ENCODE measurements at places on chromosomes 2 and 18.
A peak's percentile ranks its signal among the peaks of the same experiment; 100 is the strongest.

GRCh38 chr18:77065221-77065981 is 67.2 kb downstream of the MBP start:
- DNase-seq, result no peak

DNA sequence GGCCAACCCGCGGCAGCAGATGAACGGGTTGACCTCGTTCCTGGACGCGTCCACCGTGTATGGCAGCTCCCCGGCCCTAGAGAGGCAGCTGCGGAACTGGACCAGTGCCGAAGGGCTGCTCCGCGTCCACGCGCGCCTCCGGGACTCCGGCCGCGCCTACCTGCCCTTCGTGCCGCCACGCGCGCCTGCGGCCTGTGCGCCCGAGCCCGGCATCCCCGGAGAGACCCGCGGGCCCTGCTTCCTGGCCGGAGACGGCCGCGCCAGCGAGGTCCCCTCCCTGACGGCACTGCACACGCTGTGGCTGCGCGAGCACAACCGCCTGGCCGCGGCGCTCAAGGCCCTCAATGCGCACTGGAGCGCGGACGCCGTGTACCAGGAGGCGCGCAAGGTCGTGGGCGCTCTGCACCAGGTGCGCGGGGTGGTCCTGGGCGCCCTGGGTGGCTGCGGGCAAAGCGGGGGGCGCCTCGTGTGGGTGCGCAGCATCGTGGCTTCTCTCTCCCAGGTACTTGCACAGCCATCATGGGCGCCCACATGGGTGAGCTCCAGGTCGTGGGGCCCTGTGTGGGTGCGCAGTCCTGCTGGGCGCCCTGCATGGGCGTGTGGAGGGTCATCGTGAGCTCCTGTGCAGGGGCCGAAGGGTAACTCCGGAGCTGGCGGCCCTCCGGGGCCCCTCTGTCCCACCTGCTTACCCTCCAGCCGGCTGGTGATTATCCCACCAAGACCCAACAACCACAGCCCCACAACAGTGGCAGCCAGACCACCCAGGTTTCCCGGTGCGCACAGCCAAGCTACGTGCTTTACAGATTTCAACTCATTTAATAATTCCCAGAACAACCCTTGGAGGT is 64.2 kb downstream of the TPO start:
- no peak for DNase-seq

DNA sequence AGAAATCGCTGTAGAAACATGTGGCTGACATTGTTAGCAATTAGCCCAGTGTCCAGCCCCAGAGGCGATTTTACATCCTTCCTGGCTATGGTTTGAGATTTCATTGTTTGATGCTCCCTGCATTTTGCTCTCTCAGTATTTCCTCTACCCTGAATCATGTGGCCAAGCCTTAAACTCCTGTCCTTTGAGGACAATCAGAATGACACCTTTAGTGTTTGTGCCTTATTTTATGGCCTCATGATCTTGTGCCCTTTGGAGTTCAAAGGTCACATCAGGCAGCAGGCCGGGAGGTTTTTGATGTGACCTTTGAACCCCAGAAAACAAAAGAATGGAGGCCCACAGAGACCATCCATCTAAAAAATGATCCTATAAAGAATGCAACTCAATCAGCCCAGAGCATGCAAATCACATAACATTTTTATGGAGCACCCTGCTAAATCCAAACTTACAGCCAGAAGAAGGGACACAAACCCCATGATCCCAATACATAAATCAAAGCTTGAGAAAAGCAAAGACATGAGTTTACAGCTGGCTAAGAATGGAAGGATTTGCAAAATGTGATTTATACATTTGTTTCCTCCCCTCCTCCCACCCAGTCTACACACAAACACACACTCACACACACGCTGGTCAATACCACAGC is 52.5 kb downstream of the FECH start:
- DNase-seq, result no peak

- DNase-seq, result no peak
Observed at GRCh38 chr18:62693659-62694058, 21.7 kb upstream of the PHLPP1 start.

DNA sequence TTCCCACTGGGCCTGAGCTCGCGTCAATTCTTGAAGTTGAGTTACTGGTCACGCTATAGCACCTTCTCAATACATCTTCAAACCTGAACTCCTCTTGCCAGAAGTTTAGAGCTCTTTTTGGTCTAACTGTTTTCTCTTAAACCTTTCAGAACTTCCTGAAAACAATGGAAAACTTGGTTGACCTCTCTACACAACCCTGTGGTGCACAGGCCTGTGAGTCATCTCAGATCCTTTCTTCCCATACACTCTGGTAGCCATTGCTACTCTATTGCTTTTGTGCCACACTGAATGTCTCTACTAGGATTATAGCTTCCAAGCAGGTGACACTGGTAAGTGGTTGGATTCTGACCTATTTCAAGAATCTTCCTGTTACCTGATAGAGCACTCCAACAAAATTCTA is 321.5 kb upstream of the FSIP2 start:
- DNase-seq, result no peak

- DNase-seq, result no peak
Observed at GRCh38 chr2:39991298-39991697, 212.2 kb upstream of the THUMPD2 start.

DNA sequence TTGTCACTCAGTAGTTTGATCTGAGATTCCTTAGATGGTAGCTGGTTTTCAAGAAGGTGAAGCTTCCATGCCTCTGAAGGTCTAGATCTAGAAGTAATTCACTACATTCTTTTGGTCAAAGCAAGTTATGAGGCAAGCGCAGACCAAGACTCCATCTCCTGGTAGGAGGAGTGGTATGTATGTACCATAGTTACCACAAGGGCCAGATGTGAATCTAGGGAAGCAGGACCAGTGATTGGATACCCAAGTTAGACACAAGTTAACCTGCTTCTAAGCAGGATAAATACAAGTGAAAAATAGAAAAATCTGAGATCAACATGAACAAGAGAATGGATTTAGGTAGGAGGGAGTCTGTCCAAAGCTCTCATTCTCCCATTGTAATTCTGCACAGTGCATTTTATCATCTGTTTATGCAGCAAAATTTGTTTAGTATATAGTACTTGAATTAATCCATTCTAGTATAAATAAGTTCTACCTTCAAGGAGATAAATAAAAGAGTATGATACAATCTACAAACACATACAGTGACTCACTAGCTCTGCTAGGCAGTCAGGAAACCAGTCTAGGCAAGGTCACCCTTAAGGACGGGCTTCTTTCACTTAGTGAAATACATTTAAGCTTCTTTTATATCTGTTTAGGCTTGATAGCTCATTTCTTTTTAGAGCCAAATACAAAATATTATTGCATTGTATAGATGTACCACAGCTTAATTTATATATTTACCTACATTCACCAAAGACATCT is 14.2 kb upstream of the DOCK10 start:
- DNase-seq, result no peak

DNA sequence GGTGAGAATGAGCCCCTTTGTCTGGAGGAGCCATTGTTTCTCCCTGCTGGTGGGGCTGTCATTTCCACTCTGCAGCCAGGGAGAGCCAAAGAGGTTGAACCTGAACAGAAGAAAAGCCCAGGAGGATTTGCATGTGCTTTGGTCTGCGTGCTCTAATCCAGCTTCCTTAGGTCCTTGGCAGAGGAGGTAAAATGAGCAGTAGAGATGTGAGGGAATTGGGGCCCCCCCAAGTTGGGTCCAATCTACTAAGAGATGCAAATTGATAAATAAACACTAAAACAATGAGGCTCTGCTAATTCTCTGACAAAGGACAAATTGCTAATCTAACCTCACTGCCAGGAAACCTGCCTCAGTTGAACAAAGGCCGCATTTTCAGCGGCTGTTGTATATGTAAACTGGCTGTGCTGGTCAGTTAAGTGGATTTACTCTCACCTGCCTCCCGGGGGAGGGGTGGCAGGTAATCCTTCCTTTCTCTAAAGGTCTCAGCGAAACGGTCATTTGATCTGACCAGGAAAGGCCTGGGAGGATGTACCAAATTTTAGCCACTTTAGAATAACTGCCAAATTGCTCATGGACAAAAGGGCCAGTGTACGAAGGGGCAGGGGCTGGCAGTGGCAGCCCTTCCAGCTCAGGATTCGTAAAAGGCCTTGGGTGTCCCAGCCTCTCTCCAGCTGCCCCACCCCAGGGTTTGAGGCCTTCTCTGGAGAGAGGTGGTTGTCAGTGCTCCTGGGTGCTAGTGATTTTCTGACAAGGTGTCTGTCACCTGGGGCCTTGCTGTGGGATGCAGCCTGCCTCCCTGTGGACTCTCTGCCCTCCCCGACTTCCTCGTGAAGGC is 193.6 kb downstream of the MIB1 start:
- no peak for DNase-seq

DNA sequence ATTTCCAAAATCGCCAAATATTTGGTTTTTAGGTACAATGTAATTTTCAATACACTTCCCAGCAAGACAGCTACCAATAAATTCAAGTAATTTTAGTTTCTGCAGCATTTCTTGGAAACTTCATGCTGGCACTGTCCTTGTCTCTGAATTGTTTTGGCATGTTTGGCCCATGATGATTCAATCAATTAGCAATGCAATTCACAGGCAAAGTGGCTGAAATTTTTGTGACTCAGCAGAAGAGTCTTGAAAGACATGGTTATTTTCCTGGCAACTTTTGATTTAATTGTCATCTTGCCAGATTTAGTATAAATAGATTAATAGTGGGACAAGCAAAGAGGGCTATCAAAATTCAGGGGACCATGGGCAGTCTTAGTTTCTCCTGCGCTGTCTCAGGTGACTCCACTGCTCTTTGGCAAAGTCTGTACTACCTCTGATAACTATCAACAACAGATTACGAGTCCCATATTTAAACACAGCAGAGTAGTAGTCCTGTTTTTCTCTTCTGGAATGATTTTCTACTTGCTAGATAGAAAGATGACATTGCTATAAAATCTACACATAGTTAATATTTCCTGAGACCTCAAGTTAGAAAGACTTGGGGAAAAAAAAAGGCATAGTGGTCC is 88.9 kb upstream of the CYP26B1 start:
- no peak for DNase-seq

- DNase-seq, result no peak
Observed at GRCh38 chr2:102520801-102521200, 47.8 kb downstream of the SLC9A4 start.

DNA sequence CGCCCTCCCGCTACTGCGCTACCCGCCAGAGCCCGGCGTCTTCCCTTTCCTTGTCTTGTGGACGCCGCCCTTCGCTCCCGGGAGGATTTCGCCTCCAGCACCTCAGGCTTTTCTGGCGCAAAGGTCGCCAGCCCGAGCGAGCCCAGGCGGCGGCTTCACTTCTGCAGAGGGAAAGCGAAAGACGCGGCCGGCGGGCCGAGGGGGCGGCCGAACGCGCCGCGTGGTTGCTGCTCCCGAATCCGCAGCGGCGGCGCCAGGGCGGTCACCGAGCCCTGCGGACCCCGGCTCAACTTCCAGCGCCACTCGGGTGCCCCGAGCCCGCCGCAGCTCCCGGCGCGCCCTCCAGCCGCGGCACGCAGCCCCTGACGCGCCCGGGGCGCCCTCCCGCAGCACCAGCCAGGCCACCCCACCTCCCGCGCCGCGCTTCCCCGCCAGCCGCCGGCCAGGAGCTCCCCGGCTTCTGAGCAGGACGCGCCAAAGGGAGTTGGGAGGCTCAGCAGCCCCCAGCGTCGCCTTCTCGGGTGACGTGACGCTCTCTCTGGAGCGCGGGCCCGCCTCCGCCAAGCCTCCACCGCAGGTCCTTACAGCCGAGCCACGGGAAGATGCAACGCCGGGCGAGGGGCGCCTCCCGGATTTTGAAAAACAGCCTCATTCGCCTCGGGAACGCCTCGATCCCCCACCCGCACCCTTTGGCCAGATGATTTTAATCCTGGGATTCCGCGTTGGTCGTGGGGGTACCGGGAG is 84.9 kb upstream of the EPB41L3 start:
- DNase-seq, result peak; percentile 37

- no peak for DNase-seq
Observed at GRCh38 chr18:64322189-64322588, 173.3 kb upstream of the LINC00305 start.

DNA sequence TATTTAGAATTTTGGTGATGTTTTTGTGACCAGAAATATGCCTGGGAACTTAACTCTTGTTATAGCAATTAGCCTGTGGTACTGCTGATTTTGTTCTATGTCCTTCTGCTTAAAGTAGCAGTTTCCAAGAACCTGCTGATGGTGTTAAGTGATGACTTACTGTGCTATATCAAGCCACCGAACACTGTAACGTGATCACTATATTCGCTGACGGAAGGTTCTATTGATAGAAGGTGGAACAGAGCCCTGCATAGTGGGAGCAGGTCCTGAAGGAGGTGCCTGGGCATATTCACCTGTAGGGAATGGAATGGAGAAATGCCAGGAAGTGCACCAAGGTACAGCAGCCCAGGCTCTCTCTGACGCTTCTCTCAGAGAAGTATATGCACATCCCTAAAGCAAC is 76.8 kb downstream of the UXS1 start:
- no peak for DNase-seq
